ENCODE measurements at places on chromosomes 3 and 15.
A peak's percentile ranks its signal among the peaks of the same experiment; 100 is the strongest.

DNA sequence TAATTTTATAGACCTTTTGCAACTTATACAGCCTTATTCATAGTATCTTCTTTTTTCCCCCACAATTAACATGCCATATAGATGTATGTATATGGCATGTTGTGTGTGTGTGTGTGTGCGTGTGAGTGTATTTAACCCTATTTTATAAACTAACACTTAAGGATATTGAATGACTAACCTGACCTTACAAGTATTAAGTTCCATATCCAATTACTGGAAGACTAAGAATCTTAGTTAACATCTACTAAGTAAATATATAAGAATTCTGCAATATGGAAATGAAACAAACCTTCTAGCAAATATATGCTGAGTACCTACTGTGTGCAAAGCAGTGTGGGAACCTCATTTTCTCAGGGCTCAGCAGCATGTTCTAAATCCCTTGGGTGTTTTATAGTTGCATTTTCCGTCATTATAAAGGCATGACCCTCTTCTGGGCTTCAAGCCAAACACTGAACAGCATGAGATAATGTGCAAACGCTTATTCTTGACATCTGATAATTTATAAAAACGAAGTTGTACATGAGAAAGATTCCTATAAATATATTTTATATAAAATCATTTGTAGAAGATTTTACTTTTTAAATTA lies 105.5 kb downstream of the NLGN1 start:
- no peak for DNase-seq

- peak; percentile 16 for DNase-seq
These were observed 48.4 kb upstream of the TJP1 start for GRCh38 chr15:29870495-29871151.

- DNase-seq: no peak
These were observed 62.4 kb upstream of the CFAP161 start for GRCh38 chr15:81071705-81072104.

- DNase-seq: no peak
These were observed 384.3 kb upstream of the NR2F2 start for GRCh38 chr15:95946241-95946640.

GRCh38 chr3:157132341-157132740 lies 27.6 kb downstream of the CCNL1 start:
- no peak for DNase-seq

DNA sequence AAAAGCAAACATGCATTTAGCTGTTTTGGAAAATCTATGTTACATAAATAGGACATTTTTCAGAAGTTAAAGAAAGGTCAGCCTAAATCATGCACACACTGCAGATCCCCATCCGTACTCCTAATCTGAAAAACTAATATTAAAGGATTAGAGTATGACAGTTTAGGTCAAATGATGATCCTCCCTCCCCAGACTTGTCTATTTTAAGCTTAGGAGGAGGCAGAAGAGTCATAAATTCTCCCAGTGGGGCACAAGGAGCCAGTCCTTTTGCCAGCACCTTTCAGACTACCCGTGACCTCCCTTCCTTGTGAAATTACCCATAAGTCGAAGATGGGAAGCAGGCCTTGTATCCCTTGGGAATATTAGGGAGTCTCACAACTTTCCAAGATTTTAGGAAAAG lies 78.0 kb downstream of the TGFBR2 start:
- DNase-seq: no peak

- DNase-seq: no peak
These were observed 55.5 kb upstream of the ATP11B start for GRCh38 chr3:182737825-182738224.

GRCh38 chr3:95655363-95655986 lies 1158.9 kb upstream of the EPHA6 start:
- DNase-seq: no peak

GRCh38 chr3:132134611-132135010 lies 99.8 kb upstream of the CPNE4 start:
- DNase-seq: no peak

- DNase-seq: no peak
These were observed 73.0 kb downstream of the SCN10A start for GRCh38 chr3:38743043-38743442.

DNA sequence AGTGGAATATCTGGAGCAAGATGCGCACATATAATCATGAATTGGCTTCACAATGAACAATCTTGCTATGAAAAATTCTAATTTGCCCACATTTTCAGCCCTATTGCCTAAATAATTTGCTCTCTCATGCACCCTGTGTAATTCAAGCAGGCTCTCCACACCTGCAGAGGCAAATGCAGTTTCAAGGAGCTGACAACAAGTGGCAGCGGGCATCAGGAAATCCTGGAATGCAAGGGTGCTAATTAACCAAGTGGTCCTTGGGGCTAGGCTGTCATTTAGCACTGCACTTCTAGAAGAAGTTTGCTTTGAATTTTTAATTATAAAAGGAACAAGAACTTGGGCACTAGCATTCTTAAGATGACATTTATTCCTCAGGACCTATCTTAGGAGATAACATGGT lies 56.3 kb upstream of the ICE2 start:
- no peak for DNase-seq
